Epithelial cell of prostate (primary cell): ENCODE measurements at places on chromosomes 1 and 21.

DNA sequence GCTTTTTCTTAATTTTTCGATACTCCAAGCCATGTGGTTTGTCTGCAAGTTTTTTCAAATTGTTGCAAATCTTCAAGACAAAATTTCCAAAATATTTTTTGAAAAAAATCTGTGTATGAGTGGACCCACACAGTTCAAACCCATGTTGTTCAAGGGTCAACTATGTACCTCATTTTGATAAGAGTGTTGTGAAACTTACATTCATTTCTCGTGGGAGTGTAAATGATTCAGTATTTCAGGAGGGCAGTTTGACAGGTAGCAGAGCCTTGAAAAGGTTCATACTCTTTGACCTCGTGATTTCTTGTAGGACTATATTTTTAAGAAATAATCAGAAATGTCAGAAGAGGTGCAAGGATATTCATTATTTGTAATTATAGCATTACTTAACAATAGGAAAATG lies 68.0 kb downstream of the ANGPTL1 start:
- no peak for DNase-seq

DNA sequence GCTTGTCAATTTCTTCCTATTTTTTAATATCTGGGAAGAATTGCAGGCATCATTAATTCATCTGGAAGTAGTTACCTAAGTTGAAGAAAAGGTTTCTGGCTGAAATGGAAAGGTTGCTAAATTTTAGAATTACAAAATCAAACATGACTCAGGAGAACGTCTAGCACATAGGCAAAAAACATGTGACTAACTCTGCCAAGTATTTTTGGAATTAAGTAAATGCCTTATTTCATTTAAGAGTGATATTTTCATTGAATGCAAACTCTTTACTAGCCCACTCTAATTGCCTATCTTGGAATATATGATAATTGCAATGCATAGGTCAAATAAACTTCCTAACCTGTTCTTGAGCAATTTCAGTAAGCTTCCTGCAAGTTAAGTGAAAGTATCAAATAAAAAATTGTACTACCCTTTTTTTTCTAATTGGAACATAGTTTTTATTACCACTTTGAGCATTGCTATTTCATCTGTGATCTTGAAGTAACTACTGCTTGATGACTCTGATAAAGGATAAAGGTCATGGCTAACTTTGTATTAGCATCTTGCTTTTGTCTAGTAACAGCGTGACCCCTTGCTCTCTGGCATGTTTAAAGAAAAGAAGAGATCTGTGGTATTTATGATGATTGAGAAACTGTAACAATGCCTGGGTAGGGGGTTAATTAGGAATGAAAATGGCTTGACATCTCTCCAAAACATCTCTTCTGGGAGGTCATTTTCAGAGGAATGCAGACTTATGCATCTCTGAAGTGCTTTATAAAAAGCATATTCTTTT lies 208.3 kb upstream of the NCAM2 start:
- no peak for DNase-seq

DNA sequence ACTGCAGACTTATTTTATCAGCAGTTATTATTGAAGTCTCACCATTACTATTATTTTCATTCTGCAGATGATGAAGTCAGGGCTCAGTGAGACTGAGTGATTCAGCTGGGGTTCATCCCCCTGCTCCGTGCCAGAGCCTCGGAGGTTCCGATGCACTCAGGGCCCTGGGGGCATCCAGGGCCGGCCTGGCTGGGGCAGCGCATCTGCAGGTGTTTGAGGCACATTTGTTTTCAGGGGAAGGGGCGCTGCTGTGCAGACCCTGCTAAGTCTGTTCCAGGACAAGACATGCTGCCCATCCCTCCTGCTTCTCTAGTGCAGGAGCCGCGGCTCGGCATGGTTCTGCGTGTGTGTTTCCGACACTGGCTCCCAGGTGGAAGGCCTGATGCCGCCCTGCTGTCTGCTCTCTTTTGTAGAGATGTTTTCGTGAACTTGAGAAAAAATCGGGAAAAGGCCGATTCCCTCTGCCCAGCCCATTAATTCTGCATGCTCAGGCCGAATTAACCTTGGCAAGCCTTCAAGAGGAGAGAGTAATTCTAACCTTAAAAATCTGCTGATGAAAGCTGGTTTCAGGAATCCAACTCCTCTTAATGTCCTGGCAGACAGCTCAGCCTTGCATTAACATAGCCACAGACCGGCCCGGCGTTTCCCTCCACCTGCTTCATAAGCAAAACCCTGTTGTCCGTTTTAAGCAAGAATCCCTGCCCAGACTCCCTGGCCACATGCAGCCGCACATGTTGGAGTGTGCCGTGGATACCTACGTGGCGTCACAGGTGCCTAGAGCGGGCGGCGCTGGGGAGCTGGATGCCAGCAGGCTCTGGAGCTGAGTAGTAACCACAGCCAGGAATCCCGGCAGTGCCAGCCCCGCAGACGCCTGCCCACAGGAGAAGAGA lies 316.0 kb upstream of the VAMP3 start:
- DNase-seq = no peak

GRCh38 chr1:19315378-19316198 lies 3.5 kb downstream of the SLC66A1 start:
- DNase-seq = no peak

DNA sequence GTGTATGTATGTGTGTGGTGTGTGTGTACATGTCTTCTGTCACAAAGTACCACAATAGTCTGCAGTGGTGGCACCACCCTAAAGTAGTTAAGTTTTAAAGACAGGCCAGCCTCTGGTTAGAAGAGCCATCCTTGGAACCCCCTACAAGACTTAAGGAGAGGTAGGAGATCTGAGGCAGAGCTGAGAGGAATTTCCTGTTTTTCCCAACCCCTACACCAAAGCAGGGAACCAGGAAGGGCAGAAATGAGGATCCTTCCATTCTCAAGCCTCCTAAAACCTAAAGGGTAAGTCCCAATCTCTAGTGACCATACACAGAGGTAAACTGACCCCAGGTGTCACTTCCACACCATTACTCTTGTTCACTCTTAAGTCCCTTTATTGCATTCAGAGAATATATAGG lies 11.1 kb downstream of the PEA15 start:
- DNase-seq = no peak

DNA sequence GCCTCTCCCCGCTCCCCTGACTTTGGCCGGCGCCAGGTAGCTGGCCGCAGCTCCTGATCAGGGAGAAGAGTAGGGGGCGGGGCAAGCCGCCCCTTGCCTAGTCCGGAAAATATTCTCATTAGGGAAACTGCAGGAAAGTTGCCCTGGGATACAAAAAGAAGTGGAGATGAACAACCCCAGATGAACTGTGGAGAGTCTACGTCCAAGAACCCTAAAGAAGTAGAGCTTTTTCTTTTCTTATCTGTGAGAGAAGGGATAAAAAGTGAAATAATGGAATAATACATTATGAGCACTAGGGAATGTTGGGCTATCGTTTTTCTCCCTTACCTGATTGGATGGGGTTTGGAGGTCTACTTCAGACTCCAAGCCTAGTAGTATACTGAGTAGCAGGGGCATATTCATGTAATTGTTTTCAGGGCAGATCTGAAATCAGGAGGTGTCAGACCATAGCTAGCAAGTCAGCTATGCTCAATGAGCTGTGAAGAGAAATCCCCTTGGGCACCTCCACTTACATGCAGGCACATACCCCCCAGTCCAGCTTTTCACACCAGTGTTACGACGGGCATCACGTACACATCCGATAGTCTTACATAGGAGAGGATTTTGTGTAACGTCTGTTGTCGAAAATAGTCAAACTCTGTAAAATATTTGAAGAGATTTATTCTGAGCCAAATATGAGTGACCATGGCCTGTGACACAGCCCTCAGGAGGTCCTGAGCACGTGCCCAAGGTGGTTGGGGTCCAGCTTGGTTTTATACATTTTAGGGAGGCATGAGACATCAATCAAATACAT lies 1.7 kb upstream of the DUSP10 start:
- DNase-seq = no peak

DNA sequence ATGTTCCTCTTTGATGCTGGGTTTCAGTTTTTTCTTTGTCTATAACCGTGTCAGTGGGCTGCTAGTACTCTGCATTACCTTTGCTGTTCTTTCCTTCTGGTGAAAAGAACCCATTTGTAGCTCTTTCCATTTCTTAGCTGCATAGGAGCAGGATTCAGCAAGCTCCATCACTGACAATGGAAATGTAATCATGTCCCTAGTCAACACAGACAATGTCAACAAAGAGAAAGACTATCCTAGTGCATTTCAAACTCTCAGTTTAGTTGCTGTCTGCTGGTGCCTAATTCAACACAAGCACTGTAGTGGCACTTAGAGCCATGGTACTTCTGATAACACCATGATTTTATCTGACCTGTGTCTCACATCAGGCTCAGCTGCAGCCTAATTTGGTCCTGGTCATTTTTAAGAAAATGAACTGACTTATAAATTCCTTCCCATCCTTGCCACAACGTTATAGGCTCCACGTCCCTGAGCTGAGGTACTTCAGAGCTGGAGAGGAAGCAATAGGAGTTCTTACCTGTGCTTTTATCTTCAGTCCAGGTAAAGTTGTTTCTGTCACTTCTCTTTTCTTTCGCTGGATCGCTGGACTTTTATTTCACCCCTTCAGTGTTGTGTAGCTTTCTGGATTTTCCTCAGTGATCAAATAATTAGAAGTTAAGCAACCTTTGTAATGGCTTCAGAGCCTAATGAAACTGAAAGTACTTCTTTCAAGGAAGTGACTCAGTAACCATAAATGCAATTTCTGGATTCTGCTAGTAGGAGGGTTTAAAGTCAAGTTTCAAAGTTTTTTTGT lies at the start of gene GBP3:
TSS of gene GBP3 (minus strand) at position 700 of the 793 bp plus-strand sequence. CDS start 2,145 bp downstream, outside the sequence.
- DNase-seq = peak; percentile 24

- no peak for DNase-seq
Measured at GRCh38 chr1:42944246-42944928, 14.3 kb downstream of the SLC2A1 start.

GRCh38 chr1:172380441-172381244 lies 39.8 kb upstream of the C1orf105 start:
- DNase-seq = no peak

GRCh38 chr1:172917972-172918371 lies 132.8 kb downstream of the TNFSF18 start:
- DNase-seq = peak; percentile 59

GRCh38 chr1:22104865-22105437 lies 37.9 kb downstream of the WNT4 start:
- DNase-seq = no peak

DNA sequence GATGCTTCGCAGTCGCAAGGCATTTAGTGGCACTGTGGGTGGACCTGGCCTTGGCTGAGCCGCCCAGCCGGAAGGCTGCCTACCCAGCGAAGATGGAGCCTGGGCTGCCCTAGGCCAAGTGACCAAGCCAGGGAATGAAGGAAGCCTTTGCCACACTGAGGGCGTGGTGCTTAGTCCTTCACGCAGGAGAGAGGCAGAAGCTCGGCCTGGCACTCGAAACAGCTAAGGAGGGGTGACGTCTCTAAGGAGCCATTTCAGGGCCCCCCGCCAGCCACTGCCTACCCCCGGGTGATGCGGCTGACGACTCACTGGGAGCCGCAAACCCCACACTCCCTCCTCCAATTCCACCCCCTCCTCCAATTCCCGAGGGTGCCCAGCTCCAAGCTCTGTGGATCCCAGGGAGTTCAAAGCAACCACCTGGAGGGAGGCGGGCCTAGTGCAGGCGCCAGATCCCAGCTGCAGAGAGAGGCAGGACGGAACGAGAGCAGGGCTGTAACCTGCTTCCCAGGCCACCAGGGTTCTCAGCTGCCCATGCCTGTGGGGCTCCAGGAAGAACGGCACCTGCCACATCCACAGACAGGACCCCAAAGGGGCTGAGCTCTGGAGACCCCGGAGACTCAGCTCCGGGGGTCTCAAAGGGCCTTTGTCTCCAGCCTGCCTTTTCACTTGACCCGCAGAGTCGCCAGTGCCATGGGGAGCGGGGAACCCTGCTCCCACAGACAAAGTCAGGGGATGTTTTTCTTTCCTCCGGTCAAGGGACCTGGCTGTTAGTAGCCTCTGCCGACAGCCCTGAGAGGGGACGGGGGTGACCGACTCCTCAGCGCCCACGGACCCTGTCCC lies 75.8 kb downstream of the ARHGEF16 start:
- no peak for DNase-seq

DNA sequence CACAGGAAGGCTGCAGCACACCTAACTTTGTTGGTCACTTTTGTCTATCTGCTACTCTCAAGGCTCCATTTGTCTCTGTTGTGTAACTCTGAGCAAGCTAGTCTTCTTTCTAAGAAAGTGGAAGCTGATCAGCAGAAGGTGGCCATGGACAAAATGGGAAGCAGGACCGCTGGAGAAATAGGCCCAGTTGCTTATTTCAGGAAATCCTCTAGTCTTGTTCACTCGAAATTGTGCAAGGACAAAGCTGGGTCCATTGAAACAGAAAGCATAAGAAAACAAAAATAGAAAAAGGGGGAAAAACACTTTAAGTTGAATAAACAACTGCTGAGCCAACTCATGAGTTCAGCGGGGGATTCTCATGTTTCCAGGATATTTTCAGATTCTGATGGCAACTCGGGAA lies 150.1 kb downstream of the PBX1 start:
- no peak for DNase-seq

GRCh38 chr1:110857964-110858948 lies 14.7 kb upstream of the CD53 start:
- peak; percentile 8 for DNase-seq

GRCh38 chr21:30329203-30329875 lies 8.2 kb downstream of the KRTAP27-1 start:
- DNase-seq = no peak

DNA sequence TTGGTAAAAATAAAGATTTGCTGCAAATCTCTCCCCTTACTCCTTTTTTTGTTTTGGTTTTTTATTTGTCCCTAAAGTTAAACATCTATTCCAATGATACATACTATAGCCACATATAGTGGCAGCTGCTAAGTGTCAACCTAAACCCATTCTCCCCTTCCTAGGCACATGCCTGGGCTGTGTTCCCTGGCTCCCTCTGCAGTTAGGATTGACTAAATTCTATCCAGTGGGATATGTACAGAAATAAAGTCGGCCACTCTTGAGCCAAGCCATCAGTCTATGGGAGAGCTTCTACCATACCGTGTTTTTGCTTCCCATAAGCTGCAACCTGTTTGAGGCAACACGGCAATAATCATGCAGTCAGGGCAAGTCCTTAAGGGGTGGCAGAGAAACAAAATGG lies 23.6 kb downstream of the MCOLN3 start:
- no peak for DNase-seq
